ENCODE measurements at places on chromosomes 1 and 21.

DNA sequence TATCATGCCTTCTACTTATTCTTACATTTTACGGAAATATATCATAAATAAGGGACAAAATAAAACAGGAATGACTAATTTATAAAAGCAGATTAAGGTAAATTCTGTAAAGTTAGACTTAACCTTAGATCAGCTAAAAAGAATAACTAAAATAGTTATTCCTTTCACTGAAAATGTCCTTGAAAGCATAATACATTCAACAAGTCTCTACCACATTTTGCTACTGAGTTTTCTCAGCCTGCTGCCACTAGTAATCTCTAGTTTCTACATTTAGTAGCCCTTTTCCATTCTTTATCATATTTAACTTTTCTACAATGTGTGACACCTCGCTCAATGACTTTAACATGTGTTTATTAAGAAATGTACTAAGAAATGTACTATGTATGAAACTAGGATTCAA is 89.0 kb downstream of the DENND1B start:
- DNase-seq, result no peak

DNA sequence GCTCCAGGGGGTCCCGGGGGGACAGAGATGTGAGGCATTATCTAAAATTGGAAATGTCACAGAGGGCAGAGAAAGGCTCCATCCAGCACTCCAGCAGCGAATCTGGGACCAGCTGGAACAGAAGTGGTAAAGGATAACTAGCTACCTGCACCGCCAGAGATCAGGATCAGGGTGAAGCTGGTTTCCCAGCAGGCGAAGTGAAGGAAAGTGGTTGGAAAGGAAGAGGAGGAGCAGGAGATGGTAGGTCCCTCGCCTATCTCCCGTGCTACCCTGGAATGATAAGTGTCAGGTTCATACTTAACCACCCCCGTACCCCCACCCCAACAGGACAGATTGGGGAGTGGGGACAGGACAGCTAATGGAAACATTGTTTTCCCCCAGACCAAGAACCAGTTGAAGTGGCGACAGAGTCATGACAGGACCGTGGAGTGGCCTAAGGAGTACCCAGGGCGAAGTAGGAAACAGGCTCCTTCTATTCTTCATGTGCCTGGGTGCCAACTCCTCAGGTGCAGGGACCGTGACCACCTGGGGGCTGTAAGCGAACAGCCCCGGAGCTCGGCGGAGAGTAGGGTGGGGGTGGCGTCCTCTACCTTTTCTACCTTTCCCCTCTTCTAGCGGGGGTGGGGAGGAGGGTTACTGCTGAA is 717 bp downstream of the B4GALT3 start:
- DNase-seq, result no peak

GRCh38 chr1:20494609-20495311 is 8.8 kb upstream of the CAMK2N1 start:
- DNase-seq, result peak; percentile 49

DNA sequence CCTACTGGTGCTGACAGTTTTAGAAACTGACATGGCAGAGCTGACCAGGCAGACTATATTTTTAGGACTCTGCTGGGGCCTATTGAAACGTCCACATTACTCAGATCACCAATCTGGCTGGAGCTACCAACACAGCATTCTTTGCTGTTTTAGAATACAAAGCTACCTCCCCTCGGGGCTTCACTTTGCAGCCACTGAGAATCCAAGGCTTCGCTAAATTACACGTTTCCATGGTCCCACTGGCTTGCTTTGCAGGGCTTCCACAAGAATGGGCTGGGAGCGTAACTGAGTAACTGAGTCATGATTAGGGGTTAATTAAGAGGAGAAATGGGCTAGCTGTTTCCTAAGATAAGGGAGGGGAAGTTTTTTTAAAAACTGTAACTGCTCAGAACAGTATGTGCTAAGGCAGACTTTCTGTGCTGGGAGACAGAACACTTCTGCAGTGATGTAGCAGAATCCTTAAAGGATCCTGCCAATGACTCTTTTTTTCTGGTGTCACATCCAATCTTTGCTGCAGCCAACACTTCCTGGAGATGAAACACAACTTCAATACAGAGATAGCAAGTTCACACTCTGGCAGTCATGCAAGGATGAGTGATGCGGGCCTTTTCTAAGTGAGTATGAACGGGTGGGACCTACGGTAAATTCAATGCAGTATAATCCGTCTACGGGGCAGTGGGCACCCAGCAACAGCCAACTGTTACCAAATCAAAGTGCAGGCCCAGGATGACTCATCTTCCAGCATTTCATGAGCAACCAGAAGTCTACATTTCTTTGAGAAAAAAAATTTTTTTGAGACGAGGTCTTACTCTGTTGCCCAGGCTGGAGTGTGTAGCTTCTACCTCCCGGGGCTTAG is 21.5 kb downstream of the NDUFS5 start:
- peak; percentile 92 for DNase-seq

- DNase-seq, result no peak
These were observed 45.4 kb upstream of the ATP1B1 start for GRCh38 chr1:169060919-169061639.

- no peak for DNase-seq
These were observed 298.7 kb downstream of the NPHP4 start for GRCh38 chr1:5693568-5693967.

- DNase-seq, result peak; percentile 11
These were observed 37.6 kb downstream of the FCRL2 start for GRCh38 chr1:157739229-157739901.

GRCh38 chr1:29984166-29984861 is 739.1 kb downstream of the MATN1 start:
- DNase-seq, result no peak

DNA sequence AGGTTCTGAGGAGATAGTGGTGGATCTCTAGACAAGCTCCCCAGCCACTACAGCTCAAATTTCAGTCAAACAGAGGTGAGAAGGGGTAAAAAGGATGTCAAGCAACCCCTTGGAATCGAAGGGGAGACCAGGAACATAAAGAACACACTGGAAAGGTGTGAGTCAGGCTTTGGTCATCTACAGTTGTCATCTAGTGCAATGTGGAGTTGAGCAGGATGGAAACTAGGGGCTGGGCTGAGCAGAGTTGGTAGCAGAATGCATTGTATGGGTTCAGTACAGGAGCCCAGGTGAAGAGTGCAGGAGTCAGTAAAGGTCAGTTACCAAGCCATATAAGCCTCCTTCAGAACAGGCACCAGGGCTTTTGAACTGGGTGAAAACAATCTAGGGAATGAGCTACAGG is 52.7 kb upstream of the VAV3 start:
- DNase-seq, result peak; percentile 17

DNA sequence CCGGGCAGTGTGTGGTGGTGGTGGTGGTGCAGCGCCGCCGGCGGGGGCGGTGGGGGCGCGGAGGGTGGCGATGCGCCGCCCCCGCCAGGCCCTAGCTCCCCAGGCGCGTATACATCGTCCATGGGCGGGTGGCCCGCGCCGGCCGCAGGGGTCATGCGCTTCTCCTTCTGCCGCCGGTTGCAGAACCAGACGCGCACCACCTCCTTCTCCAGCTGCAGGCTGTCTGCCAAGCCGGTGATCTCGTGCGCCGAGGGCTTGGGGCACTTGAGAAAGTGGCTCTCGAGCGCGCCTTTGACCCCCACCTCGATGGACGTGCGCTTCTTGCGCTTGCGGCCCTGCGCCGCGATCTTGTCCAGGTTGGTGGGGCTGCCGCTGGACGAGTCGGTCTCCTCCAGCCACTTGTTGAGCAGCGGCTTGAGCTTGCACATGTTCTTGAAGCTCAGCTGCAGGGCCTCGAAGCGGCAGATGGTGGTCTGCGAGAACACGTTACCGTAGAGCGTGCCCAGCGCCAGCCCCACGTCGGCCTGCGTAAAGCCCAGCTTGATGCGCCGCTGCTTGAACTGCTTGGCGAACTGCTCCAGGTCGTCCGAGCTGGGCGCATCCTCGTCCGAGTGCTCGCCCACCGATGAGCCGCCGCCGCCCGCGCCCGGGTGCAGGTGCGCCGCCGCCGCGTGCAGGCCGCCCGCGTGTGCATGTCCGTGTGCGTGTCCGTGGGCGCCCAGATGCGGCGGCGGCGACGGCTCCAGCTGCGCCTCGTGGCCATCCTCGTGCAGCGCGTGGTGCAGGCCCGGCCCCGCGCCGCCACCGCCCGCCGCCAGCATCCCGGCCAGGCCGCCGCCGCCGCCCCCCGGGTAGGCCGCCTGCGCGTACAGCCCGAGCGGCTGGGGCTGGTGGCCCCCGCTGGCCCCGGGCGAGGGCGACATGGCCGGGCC is 926 bp downstream of the POU3F1 start:
- peak; percentile 1 for DNase-seq

- DNase-seq, result no peak
These were observed 18.4 kb upstream of the JAK1 start for GRCh38 chr1:64984737-64985136.

DNA sequence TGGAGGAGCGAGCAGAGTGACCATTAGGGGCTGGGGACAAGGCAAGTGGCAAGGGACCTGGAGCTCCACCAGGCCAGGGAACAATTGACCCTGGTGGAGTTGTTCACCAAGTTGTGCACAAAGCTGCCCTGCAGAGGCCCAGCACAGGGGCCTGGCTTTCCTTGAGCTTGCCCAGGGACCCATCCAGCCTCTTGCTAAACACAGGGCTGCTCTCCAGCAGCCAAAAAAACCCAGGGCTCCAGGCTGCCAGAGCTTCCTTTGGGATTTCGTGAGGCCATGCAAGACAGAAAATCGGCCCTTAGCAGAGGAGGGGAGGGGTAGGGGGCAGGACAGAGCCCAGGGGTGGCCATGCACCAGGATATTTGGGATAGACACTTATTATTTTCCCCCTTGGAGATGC is 32.6 kb downstream of the LRP8 start:
- no peak for DNase-seq

DNA sequence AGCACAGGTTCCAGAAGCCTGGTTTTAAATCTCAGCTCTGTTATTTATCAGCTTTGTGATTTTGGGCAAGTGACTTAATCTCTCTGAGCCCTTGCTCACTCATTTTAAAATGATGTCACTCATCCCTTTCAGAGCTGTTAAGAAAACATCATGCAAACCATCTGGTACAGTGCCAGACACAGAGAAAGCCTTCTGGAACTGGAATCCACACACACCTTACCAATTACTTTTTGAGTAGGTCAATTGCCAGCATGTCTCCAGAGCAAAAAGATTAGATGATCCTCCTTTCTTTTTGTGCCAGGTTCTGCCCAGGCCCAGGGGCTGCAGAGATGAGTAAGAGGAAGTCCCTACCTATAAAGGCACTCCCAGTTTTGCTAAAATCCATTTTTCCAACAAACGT is 61.3 kb downstream of the ROR1 start:
- peak; percentile 39 for DNase-seq

GRCh38 chr21:44868707-44869106 is 4.8 kb downstream of the PTTG1IP start:
- DNase-seq, result no peak

- no peak for DNase-seq
These were observed 190.1 kb downstream of the HLX start for GRCh38 chr1:221069178-221069903.

DNA sequence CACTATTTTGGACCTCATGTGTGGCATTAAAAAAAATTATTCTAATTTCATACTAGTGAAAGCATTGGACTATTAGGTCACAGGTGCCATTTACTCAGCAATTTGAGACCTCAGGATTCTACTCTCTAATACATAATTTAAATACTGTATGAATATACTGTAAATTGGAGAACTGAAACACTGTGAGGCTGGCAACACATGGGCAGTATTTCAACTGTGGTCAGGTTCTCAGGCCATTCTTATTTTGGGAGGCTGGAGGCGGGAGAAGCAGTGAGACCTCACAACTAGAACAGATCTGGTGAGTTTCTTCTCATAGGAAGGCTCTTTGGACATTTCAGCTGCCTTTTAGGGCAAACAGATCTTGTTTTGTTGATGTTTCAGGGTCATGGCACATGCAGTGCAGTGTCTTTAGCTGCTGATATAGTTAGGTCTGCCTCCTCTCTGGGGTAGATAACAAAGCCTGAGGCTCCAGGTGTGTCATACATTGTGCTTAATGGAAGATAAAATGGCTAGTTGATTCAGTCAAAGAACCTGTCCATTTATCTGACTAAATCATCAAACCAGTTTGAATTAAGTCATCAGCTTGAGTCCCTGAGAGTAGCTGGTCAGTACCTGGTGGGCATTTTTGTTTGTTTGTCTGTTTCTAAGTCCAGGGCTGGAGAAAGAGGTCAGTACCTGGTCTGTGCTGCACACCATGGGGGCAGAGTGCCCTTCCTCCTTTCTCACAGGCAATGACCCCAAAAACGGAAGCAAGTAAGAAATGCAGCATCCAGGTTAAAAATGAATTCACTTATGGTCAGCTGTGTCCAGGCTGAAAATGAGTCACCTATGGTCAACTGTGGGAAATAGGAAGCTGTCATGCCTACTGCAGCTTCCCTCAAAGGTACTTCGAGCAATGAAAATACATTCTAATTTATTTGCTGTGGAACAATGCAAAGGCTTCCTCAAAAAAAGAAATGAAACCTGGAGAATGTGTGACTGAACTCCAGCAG is 216.2 kb downstream of the SDCCAG8 start:
- peak; percentile 26 for DNase-seq

- no peak for DNase-seq
These were observed 68.8 kb upstream of the LYST start for GRCh38 chr1:235935235-235936225.

DNA sequence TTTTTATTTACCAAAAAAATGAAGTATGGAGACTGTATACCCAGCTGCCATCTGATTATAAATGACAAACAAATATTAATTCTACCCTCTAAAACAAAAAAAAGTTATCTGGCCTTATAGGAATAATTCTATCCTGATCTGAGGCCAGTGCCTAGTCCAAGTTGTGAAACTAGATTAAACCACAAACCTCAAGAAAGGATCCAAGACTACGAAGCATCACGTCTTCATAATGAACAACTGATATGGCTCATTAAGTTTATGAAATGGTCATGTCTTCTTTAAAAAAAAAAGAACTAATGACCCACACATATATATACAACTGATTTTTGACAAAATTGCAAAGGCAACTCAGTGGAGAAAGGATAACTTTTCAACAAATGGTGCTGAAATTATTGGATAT is 32.4 kb upstream of the CTTNBP2NL start:
- no peak for DNase-seq

DNA sequence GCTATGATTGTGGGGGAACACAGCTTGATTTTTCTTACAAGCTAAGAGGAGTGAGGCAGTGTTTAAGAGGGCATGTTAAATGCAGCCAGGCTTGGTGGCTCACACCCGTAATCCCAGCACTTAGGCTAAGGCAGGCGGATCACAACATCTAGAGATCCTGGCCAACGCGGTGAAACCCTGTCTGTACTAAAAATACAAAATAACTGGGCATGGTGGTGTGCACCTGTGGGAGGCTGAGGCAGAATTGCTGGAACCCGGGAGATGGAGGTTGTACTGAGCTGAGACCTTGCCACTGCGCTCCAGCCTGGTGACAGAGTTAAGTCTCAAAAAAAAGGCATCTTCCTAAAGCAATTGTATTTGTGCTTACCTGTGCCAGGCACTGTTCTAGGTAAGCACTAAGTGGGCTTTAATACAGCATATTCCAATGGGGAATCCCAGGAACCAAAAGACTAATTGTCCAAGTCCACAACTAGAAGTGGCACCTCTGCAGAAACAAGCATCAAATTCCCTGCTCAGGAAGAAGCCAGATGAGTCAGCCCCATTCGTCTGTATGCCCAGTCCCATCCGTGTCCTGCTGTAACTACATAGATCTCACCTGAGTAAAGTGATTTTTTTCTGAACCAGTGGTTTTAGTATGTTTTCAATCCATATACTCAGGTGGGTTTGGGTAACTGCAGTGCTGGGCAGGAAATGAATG is 4.6 kb downstream of the RCC1 start:
- DNase-seq, result no peak

Data from kidney glomerular epithelial cell (primary cell).